Stimulated activated naive CD4-positive, alpha-beta T cell (primary cell): ENCODE measurements at places on chromosomes 3 and 15.

DNA sequence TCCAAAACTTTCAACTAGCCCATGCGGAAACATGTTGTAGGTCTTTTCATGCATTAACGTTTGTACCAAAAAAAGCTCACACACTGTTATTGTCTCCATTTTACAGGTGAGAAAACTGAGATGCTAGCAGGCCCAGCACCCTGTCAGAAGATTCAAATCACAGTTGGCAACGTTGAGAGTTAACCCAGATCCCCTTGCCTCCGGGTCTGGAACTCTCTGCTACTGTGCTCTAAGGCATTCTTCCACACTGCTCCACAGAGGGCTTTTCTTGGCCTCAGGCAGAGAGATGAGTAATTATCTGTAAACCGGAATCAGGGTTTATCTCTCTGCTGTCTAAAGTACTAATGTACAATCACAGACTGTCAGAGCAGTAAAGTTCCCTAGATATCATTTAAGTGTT is 186.0 kb upstream of the LPP start:
- no peak for DNase-seq

DNA sequence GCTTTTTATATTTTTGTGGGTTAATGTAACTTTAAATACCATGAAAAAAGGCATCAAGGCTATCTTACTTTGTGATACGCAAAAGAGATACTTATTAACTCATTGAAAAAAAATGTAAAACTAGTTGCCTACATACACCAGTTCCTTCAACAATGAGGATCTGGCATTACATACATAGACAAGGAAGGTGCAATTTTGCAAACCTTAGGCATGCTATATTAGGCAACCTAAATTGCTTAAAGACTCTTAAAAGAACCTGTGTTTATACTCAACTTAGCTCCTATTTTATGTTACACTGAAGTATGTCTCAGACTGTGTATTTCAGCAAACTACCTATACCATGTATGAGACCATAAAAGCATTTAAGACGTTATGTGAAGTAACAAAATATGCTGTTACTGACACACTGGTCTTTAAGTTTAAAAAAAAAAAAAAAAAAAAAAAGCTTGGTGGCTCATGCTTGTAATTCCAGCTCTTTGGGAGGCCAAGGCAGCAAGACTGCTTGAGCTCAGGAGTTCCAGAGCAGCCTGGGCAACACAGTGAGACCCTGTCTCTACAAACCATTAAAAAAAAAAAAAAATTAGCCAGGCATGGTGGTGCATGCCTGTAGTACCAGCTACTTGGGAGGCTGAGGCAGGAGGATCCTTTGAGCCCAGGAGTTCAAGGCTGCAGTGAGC is 9.1 kb downstream of the TASOR start:
- DNase-seq = no peak

- no peak for DNase-seq
These were observed 21.9 kb downstream of the TNK2 start for GRCh38 chr3:195886181-195887141.

DNA sequence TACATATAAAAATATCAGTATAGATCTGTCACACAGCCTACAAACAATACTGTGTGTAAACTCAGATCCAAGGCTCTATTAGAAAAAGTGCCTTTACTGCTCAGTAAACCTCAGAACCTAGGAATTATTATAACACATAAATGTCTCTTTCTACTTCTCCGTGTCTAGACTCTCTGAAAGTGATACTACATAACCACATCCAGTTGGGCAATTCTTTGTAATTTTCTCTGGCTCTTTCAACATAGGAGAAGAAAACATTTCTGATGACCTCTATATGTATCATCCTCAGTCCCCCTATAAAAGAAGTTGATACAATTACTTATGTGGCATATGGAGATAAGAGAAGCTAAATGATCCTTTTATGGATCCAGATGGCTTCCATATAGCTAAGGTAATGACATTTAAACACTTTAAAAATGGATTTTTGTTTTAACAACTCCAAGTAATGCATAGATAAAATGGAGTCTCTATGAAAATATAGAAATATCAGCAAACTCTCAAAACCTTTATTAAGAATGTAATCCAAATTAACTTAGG is 104.5 kb downstream of the LSAMP start:
- DNase-seq = no peak

DNA sequence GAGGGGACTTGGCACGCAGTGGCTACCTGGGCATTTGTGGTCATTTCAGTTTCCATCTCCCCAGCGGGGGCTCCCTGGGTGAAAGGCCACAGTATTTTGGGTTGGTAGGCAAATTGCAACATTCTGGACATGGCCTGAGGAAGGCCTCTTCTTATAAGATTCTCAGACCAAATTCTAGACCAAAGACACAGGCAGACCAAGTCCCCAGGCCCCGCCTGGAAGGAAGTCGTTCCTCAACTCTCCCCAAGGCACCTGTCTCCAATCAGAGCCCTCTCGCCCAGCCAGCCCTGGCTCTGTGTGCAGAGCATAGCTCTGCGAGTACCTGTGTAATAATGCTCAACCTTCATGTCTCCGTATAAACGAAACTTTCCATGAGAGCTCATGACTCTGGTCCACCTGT is 53.1 kb downstream of the GRIP2 start:
- no peak for DNase-seq

- peak; percentile 54 for DNase-seq
These were observed 4.0 kb downstream of the GCSAM start for GRCh38 chr3:112128843-112129727.

DNA sequence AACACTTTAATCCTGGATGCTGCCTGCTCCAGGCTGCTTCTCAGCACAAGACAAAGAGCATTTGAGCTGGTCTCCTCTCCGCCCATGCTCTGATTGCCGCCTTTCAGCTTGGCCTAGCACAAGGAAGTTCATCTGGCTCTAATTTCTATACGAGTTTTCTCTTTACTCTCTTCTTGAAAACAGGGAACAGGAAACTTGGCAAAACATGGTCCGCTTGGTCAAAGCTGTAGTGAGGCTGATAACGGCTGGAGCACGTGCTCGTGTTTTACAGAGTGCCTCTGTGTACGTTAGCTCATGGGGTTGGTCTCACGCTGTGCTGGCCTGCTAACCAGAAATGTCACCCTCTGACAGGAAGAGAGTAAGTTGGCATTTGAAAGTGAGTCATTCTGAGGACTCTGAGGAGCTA is 19.2 kb downstream of the RARRES1 start:
- no peak for DNase-seq

- DNase-seq = no peak
These were observed 751.9 kb downstream of the ROBO1 start for GRCh38 chr3:79015854-79016253.
